DND-41 (cell line): ENCODE measurements at places on chromosomes 4 and X.

- H3K4me1 ChIP-seq = no peaks in the 10 kb centered on the region
- H3K36me3 ChIP-seq = no peaks in the 10 kb centered on the region
- H3K4me3 ChIP-seq = no peak overlapping the region
- DNase-seq = no peak
Measured at GRCh38 chrX:85543866-85544265, 164.4 kb upstream of the POF1B start.

DNA sequence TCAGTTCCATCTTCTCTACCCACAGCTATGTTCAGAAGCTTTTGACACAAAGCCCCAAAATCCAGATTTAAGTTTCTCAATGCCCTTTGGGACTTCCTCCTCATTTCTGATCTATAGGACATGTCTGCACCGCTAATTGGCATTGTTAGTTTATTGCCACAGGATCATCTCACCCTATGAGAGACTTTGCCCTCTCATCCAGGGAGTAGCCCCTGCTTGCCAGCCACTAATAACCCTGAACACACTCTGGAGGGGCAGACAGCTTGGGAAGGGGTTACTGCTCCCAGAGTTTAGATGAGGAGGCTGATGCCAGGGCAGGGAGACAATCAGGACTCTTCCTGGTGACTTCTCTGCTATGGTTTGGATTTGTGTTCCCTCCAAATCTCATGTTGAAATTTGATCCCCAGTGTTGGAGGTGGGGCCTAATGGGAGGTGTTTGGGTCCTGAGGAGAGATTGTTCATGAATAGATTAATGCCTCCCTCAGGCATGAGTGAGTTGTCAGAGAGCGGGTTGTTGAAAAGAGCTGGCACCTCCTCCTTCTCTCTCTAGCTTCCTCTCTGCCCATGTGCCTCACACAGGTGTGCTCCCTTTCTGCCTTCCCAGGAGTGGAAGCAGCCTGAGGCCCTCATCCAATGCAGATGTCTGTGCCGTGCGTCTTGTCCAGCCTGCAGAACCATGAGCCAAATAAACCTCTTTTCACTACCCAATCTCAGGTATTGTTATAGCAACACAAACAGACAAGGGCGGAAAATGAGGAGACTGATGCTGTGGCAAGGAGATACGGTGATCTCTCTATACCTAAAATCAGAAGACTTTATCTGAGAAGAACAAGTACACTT, 3.6 kb upstream of the SCARB2 start:
- no peak overlapping the region for H3K27ac ChIP-seq
- H3K4me1 ChIP-seq = peaks cover 25% of the 10 kb centered on the region
- no peak for DNase-seq
- H3K36me3 ChIP-seq = no peaks in the 10 kb centered on the region; the same call in 1 of the 2 replicates
- H3K27me3 ChIP-seq = no peaks in the 10 kb centered on the region
- H3K4me3 ChIP-seq = no peak overlapping the region

DNA sequence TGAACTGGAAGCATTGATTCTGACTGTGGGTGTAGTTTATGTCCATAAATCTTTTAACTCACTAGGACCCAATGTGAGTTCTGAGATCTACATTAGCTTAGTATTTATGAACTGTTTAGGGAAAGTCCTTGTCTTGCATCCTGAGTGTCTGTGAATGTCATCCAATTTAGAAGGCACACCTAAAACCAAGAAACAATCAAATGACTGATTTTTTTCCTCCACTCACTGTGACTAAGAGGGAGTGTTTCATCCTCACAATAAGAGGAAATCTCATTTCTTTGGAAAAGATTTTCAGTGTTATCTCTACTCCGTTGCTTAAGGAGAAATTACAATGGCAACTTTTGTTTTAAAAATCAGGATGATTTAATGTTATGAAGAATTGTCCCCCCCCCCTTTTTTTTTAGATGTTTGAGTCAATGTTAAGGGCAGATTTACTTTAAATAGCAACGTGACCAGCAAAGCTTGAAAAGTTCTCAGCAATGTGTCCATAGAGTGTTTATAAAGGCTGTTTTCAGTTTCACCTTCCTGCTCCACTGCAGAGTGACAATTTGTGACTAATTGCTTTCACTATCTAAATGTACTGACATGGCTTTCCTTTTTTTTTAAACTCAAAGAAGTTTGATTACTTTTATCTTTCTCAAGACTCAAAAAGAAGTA, 173.0 kb downstream of the SPCS3 start:
- no peak overlapping the region for H3K27ac ChIP-seq
- no peak for DNase-seq
- no peaks in the 10 kb centered on the region for H3K36me3 ChIP-seq
- H3K27me3 ChIP-seq = peaks cover 12% of the 10 kb centered on the region
- no peak overlapping the region for H3K4me3 ChIP-seq

DNA sequence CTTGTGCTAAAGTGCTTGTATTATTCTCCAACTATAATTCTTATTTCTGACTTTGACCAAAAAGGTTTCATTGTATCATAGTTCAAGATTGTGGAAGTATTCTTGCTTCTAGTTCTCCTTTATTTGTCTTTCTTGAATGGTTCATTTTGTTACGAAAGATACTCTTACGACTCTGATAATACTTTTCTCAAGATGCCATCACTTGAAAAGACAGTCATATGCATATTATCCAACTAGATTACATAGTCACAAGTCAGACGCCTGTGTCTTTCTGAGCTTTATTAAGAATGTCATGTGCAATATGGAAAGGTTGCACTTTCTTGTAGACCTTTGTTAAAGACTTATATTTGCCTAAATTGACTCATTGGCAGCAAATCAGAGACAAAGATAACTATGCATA, 71.4 kb upstream of the HPGD start:
- no peak for DNase-seq
- H3K27me3 ChIP-seq = no peaks in the 10 kb centered on the region
- no peak overlapping the region for H3K4me3 ChIP-seq
- no peaks in the 10 kb centered on the region for H3K4me1 ChIP-seq
- no peak overlapping the region for H3K27ac ChIP-seq

DNA sequence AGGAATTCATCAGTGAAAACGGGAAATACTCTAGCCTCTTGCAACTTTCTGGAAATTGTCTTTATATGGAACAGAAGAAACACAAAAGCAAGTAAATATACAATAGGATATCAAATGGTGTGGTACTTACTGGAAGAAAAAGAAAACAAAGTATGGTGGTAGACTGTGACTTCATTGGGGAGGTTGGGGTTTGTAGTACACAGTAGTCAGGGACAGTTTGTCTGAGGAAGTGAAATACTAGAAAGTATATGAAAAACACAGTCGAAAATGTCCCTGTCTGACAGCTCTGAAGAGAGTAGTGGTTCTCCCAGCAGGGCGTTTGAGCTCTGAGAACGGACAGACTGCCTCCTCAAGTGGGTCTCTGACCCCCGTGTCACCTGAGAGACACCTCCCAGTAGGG, 390.0 kb upstream of the NWD2 start:
- no peaks in the 10 kb centered on the region for H3K36me3 ChIP-seq

DNA sequence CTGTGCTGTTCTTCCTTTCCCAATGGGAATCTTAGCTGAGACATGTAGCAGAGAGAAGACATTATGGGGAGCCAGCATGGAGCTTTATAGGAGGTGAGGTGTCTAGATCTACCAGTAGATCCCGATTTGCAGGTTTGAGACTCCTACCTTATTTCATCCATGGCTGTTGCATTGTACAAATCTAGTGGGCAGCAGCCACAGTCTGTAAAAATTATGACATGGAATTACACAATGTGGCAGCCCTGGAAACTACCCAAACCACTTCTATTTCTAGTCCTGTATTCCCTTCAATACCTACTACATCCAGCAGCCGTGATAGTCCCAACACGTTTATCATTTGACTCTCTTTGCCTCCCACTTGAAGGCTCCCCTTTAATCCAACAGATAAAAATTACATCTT, 8.1 kb downstream of the ATP7A start:
- H3K36me3 ChIP-seq = no peaks in the 10 kb centered on the region
- H3K4me1 ChIP-seq = peaks cover 16% of the 10 kb centered on the region; the same call in 1 of the 2 replicates
- no peak for DNase-seq
- H3K4me3 ChIP-seq = no peak overlapping the region
- H3K27me3 ChIP-seq = no peaks in the 10 kb centered on the region

DNA sequence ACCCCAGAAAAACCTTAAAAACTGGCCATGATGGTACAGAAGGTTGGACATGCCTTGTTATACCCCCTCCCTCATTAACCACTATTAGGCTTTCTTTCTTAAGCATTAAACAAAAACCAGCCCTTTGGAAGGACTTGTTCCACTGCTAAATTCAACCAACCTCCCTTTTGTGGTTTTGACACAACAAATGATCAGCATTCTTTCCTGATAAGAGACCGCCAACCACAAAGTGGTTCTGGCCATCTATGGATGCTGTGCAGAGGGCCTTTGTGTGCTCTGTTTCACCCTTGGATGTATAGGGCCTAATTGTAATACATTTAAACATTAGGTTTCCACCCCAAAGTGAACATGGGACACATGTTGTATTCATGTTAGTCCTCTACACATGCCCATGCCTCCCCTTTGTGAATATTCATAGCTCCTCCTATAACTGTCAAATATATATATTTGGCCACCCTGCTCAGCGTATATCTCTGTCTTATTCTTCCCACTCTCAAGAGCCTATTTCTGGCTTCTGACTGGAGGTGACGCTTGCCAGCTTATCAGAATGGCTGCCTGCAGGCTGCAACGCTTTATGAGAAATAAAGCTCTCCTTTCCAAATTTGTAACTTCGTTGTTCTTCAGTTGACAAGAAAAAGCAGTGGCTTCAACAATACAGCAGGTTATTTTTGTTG, 126.6 kb downstream of the NPNT start:
- no peaks in the 10 kb centered on the region for H3K4me1 ChIP-seq
- no peak overlapping the region for H3K4me3 ChIP-seq
- H3K27ac ChIP-seq = no peak overlapping the region
- no peaks in the 10 kb centered on the region for H3K27me3 ChIP-seq
- no peak for DNase-seq

DNA sequence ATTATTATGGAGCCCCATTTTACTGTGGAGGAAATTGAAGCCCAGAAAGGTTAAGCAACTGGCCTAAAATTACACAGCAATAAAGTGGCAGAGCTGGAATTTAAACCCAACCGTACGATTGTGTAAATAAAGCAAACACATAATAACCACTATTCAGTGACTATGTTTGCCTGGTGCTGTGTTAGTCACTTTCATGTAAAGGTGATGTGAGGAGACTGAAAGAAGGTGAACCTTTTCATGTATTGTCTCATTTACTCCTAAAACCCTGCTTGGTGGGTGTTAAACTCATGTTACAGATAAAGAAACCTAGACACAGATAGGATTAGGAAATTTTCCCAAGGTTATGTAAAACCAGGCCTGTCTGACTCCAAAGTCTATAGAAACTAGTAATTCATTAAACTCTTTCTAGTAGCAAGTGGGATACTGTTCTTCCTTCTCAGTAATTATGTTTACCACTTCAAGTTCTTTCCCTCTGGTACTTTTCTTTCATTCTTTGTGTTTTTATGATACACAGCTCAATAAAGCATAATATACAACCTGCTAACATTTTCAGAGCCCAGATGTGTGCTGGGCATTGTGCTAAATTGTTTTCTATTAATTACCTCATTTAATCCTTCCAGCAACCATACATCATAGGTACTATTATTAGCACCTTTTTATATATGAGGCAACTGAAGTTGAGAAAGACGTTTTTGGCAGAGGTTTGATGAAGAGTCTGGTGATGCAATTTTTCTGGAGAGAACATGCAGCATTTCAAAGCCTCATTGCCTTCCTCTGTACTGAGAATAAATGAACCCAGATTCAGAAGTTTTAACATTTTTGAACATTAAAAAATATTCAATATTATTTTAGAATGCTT, 202.7 kb downstream of the SPRY1 start:
- H3K36me3 ChIP-seq = no peaks in the 10 kb centered on the region
- H3K27me3 ChIP-seq = no peaks in the 10 kb centered on the region
- H3K27ac ChIP-seq = peak overlapping the region; percentile 82
- peaks cover 39% of the 10 kb centered on the region for H3K4me1 ChIP-seq

DNA sequence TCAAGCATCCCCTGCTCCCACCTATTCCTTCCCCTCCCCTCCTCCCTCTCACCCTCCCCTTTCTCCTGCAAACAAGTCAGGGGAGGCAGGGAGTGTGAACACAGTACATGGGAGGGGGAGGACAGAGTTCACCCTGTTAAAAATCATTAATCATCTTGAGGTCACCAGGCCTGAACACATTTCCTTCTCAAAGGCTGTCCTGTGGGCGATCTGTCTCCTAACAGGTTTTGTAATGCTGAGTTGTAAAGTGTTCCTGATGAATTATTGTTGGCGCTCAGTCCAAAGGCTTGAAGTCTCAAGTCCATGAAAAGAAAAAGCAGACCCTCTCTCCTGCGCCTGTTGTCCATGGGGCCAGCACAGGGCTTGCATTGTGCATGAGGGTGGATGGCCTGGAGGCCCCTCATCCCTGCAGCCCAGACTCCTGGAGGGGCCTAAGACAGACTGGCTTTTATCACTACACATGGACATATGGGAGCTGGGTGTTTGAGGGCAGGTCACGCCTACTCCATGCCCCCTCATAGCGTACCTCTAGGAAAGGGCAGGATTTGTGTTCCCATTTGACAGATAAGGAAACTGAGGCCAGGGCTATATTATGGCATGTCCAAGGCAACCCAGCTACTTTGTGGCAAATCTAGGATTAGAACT, 189.1 kb downstream of the RAB28 start:
- no peak for DNase-seq
- no peak overlapping the region for H3K4me3 ChIP-seq
- H3K27ac ChIP-seq = no peak overlapping the region
- no peaks in the 10 kb centered on the region for H3K4me1 ChIP-seq
- no peaks in the 10 kb centered on the region for H3K36me3 ChIP-seq

DNA sequence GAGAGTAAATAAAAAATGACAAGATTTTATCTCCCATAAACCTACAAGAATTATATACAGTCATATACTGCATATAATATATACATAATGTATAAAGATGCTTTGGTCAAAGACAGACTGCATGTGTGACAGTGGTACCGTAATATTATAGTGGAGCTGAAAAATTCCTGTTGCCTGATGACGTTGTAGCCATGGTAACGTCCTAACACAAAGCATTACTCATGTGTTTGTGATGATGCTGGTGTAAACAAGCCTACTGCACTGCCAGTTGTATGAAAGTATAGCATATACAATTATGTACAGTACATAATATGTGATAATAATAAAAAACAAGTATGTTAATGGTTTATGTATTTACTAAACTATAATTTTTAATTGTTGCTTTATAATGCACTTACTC, 245.2 kb upstream of the CENPE start:
- H3K27ac ChIP-seq = no peak overlapping the region
- no peaks in the 10 kb centered on the region for H3K4me1 ChIP-seq
- no peak overlapping the region for H3K4me3 ChIP-seq
- DNase-seq = no peak
- peaks cover 4% of the 10 kb centered on the region for H3K27me3 ChIP-seq

GRCh38 chrX:16711893-16712547, 449 bp downstream of the CTPS2 start:
- H3K4me1 ChIP-seq = peaks cover 22% of the 10 kb centered on the region
- peak overlapping the region; percentile 83 for H3K27ac ChIP-seq
- peak; percentile 27 for DNase-seq
- H3K4me3 ChIP-seq = peak overlapping the region; percentile 57; the same call in 1 of the 2 replicates
- peaks cover 3% of the 10 kb centered on the region; the same call in 1 of the 2 replicates for H3K36me3 ChIP-seq
- no peaks in the 10 kb centered on the region for H3K27me3 ChIP-seq

GRCh38 chr4:110467400-110467799, 8.6 kb upstream of the ENPEP start:
- H3K27me3 ChIP-seq = no peaks in the 10 kb centered on the region
- no peak overlapping the region for H3K4me3 ChIP-seq
- H3K36me3 ChIP-seq = no peaks in the 10 kb centered on the region
- peak overlapping the region; percentile 57 for H3K27ac ChIP-seq

GRCh38 chrX:107273795-107274194, 67.4 kb downstream of the DNAAF6 start:
- no peaks in the 10 kb centered on the region for H3K4me1 ChIP-seq
- DNase-seq = no peak

GRCh38 chr4:23219779-23220408, 527.2 kb downstream of the GBA3 start:
- no peak overlapping the region for H3K27ac ChIP-seq
- H3K4me1 ChIP-seq = no peaks in the 10 kb centered on the region
- no peak for DNase-seq
- no peaks in the 10 kb centered on the region for H3K27me3 ChIP-seq
- no peaks in the 10 kb centered on the region for H3K36me3 ChIP-seq
